Stimulated activated CD8-positive, alpha-beta memory T cell treated with anti-CD3 and anti-CD28 coated beads, Interleukin-7, amount 100 ng/mL, for 1 hour (primary cell): ENCODE measurements at places on chromosomes 11 and 22.

DNA sequence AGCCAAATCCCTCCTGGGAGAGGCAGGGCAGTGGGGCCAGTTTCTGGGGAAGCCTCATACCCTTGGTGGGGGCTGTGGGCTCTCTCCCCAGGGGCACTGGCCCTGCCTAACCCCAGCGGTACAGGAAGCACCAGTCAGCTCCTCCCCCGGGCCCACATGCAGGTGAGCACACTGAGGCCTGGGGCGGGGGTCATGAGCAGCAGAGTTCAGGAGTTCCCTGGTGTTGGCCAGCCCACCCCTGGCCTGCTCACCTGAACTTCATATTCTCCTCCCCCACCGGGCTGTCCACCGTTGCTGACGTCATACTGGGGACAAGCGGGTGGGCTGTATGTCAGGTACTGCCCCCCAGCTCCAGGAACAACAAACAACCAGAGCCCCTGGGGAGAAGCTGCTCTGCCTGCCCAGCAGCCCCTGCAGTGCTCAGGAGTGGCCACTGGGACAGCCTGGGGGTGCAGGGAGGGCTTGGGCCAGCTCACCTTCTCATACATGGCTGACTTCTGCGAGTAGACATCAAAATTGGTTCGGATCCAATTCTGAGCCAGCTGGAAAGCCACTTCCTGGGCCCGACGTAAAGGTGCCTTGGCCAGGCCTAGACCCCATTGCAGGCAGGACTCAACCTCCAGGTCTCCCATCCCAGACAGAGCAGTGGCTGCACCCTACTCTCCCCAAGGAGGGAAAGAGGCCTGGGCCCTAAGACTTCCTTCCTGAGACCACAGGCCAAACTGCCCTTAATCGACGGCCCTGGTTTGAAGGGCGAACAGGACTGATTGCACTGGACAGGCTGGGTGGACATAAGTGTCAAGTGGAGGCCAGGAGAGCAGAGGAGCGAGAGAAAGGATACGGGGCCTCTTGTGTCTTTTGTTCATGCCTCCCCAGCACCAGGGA lies 20.8 kb downstream of the TREH start:
- no peak for DNase-seq

GRCh38 chr22:46267431-46268279 lies at the start of gene TTC38:
Gene TTC38 (plus strand): TSS chr22:46268008. CDS start chr22:46268040, 32 bp downstream.
- no peak for DNase-seq

- no peak for DNase-seq
Observed at GRCh38 chr11:86248609-86249008, 4.1 kb downstream of the EED start.

DNA sequence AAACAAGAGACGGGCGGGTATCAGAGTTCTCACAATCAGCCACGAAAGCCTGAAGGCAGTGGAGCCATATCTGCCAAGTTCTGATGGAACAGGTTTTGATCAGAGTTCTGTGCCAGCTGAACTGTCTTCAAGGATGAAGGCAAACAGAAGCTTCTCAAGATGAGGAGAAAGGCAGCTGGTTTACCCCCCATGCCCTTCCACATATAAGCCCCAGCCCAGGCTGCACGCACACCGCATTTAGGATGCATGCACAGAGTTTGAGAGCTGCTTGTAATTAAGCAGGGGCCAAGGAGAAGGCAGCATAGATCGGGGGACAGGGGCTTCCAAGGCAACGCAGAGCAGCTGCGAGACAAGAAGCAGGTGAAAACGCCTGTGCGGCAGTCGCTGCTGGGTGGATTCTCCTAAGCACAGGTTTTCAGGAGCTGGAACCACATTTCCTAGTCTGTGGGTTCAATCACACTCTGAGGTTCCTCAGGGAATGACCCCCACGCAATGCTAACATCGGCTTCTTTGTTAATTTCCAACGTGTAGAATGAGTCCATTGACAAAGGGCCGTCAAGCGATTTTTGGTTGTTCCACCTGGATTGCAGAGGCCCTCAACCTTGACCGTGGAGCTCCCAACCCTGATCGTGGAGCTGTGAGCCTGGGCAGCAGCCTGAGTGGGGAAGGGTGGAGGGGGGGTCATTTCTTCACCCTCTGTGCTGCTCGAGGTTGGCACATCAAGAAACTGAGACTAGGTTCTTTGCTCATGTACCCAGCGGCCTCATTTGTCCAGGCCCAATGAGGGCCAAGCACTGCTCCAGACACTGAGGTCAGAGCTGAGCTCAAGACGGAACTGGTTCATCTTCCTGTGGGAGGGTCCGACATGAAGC lies 81.7 kb upstream of the SHISAL1 start:
- DNase-seq: no peak

GRCh38 chr11:35141071-35141470 lies 2.1 kb downstream of the CD44 start:
- DNase-seq: no peak

DNA sequence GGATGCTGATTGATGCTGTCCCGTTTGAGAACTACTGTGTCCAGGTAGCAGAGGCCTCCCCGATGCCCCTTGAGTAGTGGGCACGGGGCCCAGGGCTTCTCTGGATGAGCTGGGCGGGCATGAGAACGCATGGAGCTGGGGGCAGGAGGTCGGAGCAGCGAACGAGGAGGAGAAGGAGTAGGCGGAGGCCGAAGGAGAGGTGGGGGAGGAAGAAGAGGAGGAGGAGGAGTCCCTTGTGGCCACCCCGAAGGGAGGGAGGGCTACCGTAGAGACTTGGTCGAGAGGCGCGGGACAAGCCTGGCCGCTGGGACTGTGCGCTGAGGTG lies 62.9 kb downstream of the CRYBB2 start:
- DNase-seq: no peak

- DNase-seq: no peak
Observed at GRCh38 chr22:17930455-17931313, 93.7 kb downstream of the MICAL3 start.

- DNase-seq: no peak
Observed at GRCh38 chr22:39410264-39410663, 10.7 kb downstream of the TAB1 start.

GRCh38 chr11:100925935-100926334 lies 203.7 kb downstream of the PGR start:
- no peak for DNase-seq

DNA sequence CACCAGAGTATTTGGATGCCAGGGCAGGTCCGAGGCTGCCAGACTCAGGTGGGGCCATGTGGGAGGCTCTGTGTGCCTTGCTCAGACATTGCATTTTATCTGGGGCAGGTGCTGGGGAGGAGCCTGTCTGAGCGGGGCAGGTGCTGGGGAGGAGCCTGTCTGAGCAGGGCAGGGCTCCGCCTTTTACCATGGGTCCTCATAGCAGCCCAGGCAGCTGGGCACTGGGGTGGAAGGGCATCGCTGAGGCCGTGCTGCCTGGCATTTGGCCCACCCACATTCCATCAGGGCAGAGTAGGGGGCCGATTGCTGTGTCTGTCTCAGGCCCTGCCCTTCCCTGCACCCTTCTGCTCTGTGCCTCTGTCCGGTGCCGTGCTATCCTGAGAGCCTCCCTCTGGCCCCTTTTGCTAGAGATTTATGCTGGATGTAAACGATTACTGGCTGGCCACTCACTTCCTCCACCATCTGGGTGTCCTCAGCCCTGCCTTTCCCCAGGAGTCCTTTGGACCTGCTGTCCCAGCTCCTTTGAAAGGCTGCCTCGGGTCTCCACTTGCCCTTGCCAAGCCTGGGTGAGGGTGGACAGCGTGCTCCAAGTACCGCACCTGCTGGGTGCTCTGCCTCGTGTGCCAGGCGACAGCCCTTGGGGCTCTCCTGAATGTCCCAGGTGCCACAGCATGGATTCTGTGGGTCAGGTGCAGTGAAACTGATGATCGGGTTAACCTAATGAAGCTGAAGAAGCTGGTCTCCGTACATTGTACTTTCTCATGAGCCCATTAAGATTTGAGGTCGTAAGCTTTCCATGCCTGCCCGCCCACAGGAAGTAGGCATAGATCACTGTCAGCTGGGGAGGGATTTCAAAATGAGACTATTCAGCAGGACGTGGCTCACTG lies 281.6 kb downstream of the TBC1D22A start:
- no peak for DNase-seq

DNA sequence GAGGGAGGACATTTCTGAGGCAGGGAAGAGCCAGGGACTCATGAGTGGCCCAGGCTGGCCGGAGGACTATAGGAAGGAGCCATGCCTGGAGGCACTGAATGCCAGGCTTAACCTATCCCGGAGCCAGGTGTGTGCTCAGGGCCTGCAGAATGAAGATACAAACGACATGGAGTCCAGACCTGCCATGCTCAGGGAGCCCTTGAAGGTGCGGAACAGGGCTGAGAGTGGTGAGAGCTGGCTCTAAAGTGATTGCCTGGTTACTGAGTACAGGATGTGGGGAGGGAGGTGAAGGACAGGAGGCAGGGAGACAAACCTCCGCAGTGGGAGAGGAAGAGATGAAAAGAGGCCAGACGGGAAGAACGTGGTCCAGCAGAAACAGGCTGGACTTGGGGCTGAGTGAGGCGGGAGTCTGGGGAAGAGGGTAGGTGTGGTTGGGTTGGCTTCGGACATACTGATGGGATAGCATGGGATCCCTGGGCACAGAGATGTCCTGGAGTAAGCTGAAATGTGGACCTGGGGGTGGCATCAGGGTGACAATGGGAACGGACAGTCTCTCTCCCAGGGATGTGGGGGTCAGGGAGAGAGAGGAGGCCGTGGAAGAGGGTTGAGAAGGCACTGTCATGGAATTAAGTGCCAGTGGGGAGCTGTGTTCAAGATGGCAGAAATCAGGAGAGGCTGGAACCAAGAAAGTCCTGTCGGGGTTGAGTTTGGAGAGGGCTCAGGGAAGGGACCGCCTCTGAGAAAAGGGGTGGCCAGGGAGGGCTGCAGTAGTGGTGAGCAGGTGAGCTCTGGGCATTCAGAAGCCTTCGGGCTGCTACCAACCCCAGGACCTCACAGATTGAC lies 1.5 kb upstream of the ANKRD13D start:
- DNase-seq: no peak

- DNase-seq: no peak
Observed at GRCh38 chr11:64268893-64269539, 15.4 kb downstream of the BAD start.

DNA sequence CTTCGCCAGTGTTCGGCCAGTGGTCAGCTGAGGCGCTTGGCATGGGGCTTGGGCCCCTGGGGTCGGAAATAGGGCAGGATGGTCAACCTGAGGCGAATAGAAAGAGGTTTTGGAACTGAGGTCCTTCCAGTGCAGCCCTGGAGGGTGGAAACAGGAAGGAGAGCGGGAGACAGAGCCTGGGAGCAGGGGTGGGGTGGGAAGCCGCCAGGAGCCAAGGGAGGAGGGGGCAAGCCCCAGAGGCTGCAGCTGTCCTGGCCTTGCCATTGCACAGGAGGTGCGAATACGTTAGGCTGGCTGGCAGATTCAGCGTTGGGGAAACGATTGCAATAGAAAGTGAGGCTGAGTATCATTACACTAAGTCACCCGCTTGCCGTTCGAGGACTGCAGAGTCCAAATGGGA lies 13.9 kb upstream of the KCTD17 start:
- DNase-seq: no peak

- no peak for DNase-seq
Observed at GRCh38 chr11:70628176-70628854, 230.0 kb downstream of the CTTN start.

DNA sequence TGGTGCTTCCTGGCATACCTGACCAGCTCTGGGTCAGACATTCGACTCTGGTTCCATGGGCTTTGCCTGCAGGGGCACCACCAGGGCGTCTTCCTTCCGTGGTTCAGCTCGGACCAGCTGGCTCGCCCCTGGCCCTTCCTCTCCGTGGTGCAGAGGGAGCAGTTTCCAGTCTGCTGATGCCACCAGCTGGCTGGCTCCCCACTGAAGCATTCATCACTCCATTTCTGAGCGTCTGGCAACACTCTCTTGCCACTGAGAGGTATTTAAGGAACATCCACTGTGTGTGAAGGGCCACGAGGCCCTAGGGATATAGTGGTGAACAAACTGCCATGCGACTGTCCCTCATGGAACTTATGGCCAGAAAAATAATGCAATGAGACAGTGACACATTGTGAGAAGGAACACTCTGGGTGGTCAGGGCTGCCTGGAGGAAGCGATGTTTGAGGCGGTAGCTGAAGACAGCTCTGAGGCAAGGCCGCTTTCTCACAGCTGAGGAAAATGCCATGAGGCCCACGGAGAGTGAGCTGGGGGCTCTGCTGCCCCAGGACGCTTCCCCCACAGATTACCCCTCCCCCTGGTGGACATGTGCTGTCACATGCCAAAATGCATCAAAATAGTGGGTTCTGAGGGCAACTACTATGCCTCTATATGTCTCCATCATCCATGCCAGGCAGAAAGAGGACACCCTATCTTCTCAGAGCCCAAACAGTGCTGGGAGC lies 44.9 kb upstream of the ARFGAP3 start:
- DNase-seq: no peak

DNA sequence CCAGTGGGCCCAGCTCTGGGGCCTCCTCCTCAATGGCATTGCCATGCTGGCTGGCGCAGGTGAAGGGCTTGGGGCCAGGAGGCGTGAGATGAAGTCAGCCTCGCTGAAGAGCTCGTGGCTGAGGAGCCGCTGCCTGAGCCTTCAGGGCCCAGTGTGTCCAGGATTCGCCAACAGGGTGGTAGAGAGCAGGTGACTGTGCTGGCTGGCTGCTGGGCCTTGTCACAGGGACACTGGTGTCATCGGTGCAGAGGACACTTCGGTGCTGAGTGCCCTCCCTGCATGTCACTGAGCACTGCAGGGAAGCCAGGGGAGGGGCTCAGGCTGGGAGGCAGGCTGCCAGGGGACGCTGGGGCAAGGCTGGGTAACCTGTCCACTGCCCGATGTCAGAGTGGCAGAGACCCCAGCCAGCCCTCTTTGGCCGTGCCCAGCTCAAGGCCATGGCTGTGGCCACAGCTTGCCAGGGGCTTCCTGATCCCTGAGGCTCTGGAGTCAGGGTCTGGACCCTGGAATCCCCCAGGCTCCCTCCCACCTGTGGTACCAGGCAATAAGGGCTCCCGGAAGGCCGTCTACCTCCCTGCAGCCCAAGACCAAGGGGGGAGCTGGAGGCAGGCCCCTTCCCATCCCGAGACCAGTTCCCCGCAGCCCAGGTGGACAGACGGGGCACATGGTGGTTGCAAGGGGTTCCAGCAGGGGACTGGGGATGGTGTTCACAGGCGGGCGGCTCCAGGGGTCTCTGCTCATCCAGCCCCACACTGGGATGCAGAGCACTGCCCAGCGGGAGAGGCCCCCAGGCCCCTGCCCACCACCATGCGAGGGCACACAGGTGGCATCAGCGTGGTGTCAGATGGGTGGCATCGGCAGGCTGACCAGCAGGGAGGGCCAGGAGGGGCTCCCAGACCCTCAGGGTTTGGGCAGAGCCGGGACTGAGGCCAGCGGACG lies 63.9 kb downstream of the ARFGAP3 start:
- DNase-seq: no peak

DNA sequence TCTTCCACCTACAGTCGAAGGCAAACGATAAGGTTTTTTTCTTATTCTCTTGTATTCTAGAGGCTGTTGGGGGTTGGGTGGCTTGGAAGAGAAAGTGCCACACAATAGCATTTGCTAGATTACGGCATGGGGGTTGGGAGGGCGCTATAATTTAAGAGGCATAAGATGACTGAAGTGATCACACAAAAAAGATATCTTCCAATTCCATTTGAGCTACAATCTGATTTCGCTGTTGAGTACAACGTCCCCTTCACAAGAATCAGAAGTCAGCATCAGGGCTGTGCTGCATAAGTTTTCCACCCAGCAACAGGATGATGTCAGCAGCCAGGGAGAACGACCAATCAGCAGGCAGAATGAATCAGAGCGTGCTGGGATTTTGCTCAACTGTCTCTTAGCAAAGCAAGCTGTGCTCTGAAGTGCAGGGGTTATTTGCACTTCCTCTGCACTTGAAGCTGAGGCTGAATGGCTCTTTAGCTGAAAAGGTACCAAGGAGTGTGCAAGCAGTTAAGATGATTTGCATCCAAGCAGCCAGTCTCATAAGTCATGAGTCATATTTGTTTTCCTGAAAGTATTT lies 23.2 kb upstream of the SESN3 start:
- peak; percentile 47 for DNase-seq

- DNase-seq: no peak
Observed at GRCh38 chr11:45176996-45177395, 30.6 kb downstream of the PRDM11 start.
